ENCODE measurements at places on chromosomes 12 and 14. TPM values are rescaled to one million over a fixed set of nuclear protein-coding genes. Genes with fewer than 3 reads are reported as not detected.

GRCh38 chr14:87940894-87941293 lies 52.1 kb downstream of the GALC start:
- DNase-seq: no peak

DNA sequence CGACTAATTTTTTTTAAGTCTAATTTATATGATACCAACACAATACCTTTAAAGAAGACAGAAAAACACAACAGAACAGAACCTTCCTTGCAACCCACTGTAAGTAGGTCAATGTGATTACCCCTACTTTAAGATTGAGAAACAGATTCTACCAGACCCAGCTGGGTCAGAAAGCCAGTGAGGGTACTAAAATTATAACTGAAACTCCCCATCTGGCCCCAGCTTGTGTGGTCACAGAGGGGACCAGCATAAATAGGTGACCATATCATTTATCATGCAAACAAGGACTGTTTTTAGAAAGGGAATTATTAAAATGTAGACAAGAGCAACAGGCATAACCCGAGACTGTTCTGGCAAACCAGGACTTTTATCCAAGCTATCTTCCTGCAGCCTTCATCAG lies 30.1 kb upstream of the FRMD6 start:
- DNase-seq: no peak

DNA sequence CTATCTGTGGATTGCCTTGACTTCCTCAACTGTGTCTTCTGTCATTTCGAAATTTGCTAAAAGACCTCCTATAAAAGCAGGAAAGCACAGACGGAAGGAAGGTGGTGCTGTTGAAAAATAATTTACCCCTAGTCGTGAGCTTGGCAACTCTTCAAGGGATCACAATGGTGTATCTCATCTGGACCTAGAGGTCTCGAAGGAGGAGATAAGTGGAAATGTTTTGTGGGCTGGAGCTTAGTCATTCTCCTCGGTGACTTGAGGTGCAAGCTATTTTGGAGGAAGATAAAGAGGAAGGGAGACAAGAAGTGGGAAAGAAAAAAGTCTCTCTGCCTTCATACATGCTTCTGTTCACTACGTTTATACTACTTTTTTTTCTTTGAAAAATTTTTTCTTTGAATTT lies 89.9 kb downstream of the FLRT2 start:
- no peak for DNase-seq

Gene KLRF1
- total RNA-seq: not detected

- DNase-seq: no peak
These were observed 9.7 kb downstream of the CEP170B start for GRCh38 chr14:104874571-104875411.
